ENCODE measurements at places on chromosomes 3 and 15. TPM values are rescaled to one million over a fixed set of nuclear protein-coding genes. Genes with fewer than 3 reads are reported as not detected.

DNAH1 gene
- total RNA-seq: 4.2 TPM

FHIT gene
- total RNA-seq: 16.6 TPM

IGF1R gene
- total RNA-seq: 57.2 TPM

LIPC gene
- 0.62 TPM for total RNA-seq

HES1 gene
- 24.4 TPM for total RNA-seq

Measured in cardiac septum (tissue), 1 donor.